ENCODE measurements at places on chromosomes 1 and 21.

GRCh38 chr21:32070676-32071330, 198.0 kb downstream of the HUNK start:
- DNase-seq = no peak

GRCh38 chr1:178529364-178530036, 16.6 kb downstream of the TEX35 start:
- DNase-seq = peak; percentile 65

GRCh38 chr1:109266965-109267364, 16.0 kb downstream of the PSRC1 start:
- DNase-seq = no peak

DNA sequence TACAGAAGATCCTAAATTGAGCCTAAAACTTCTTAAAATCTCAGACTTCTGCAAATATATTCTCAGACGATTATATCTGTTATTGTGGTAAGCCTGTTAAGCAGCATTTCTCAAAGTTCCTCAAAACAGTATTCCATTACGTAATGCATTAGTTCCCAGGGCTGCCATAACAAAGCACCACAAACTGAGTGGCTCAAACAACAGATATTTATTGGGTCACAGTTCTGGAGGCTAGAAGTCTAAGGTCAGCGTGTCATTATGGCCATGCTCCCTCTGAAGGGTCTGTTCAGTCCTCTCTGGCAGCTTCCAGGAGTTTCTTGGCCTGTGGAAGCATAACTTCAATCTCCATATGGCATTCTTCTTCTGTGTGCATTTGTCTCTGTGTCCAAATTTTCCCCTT, 103.5 kb upstream of the ST6GALNAC5 start:
- no peak for DNase-seq

DNA sequence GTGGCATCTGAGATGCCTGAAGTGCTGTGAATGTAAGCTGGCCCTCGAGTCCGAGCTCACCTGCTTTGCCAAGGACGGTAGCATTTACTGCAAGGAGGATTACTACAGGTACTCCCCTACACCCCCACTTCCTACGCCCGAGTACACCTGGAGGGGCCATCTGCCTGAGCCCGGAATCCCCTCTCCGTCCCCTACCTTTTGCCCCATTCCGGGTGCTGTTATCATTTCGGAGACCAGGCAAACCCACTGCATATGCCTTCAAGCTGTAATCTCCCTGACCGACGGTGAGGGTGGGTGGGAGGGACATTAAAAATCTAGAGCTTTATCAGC, 2.9 kb downstream of the LHX9 start:
- no peak for DNase-seq

- no peak for DNase-seq
These were observed 190.7 kb upstream of the RUNX1 start for GRCh38 chr21:35239811-35240219.

GRCh38 chr21:34924771-34925419, 124.2 kb downstream of the RUNX1 start:
- no peak for DNase-seq

DNA sequence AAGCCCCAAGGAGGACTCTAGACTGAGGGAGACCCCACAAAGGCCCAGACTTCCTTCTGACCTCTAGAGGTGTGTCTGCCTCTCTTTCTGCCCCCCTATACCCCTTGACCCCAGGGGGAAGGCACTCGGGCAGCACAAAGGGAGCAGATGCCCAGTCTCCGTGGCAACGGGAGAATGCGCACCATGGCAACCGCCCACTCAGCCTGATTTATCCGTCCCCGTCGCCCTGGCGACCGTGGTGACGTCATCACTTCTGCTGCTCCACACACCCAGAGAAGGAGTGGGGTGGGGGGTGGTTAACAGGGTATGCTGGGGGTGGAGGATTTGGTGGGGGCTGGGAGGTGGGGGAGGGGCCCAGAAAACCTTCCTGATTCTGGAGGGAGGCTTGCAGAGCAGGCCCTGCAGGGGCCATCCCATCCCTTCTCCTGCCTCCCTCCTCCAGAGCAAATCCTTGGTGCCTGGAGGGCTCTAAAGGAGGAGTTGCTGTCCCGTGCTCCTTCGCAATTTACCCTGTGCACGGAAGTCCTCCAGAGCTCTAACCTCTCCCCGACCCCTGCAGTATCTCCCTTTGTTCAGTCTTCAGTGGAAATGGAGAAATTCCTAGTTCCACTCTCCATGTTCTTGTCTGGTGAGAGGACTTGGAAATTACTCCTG, 6.3 kb downstream of the CELF3 start:
- DNase-seq = peak; percentile 28

DNA sequence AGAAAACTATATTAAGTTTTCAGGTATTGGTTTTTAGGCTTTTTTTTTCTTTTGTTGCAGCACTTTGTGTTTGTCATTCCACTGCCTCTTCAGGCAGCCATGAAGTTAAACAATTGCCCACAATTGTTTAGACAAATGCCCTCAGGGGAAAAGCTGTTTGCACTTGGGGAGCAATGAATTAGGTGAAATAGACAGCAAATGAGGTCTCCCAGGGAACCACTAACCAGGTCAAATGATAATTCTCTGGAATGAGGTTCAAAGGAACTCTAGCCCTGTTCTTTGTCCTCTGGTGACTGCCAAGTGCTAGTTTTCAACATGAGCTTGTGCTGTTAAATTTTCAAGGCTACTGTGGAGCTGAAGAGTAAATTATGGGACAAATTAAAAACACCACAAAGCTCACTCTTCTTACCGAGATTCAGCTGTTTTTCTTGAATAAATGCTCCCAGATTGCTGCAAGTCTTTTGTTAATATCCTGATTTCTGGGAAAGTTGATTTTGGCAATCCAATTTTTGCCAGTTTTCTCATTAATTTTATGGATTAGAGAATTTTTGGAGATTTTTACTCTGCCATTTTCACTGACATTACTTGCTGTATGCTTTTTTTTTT, 15.1 kb upstream of the MAB21L3 start:
- DNase-seq = no peak

- DNase-seq = no peak
These were observed 45.0 kb upstream of the ETS2 start for GRCh38 chr21:38760762-38761155.

GRCh38 chr1:43491061-43491460, 37.3 kb upstream of the HYI start:
- DNase-seq = no peak

GRCh38 chr1:235843461-235843961, 23.2 kb downstream of the LYST start:
- DNase-seq = peak; percentile 35

- peak; percentile 50 for DNase-seq
These were observed 41.4 kb upstream of the LRRC8B start for GRCh38 chr1:89483010-89483756.

- no peak for DNase-seq
These were observed 59.4 kb upstream of the CYP2J2 start for GRCh38 chr1:59985911-59986515.

GRCh38 chr1:63328781-63329180, 6.4 kb downstream of the FOXD3 start:
- DNase-seq = no peak

DNA sequence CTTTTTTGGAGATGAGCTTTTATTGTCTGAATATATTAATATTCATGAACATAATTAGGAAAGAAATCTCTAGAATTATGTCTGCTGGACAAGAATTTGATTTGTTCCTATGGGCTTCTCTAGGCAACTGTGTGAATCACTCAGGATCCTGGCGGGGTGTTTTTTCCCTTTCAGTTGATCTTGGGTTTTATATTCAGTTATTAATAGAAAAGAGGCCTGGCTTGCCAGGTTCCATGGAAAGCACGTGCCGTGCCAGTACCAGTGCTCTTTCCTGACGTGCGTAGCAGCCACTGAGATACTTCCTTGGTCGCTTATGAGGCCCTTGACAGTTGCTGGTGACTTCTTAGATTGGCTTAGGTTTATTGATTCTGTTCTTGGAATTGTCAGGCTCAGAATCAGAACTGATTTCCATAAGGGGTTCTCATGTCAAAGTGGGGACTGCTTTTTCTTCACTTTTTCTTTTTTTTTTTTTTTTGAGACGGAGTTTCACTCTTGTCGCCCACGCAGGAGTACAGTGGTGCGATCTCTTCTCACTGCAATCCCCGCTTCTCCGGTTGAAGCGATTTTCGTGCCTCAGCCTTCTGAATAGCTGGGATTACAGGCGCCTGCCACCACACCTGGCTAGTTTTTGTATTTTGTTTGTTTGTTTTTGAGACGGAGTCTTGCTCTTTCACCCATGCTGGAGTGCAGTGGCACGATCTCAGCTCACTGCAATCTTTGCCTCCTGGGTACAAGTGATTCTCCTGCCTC, 48.7 kb upstream of the KIF1B start:
- DNase-seq = no peak

DNA sequence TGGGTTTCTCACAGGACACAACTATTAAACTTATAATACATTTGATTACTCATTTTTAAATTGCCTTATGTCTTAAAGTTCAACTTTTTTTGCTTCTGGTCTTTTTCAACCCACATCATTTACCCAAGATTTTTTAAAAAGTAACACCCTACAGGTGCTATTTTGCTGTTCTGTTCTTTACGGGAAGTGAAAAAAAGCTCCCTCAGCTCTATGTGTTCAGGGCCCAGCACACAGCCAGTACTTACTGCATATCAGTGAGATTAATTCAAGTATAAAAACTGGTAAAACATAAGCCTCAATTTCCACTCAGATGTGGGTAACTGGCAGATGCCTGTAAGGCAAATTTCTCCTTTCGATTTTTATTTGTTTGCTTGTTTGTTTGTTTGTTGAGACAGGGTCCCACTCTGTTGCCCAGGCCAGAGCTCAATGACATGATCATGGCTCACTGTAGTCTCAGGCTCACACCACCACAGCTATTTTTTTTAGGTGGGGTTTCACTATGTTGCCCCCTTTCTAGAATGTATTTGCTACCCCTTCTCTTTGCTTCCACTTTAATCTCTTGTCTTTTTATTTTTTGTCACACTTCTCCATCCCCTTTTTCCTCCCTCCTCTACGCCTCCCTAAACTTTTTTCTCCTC, 20.3 kb downstream of the RNASEL start:
- no peak for DNase-seq

DNA sequence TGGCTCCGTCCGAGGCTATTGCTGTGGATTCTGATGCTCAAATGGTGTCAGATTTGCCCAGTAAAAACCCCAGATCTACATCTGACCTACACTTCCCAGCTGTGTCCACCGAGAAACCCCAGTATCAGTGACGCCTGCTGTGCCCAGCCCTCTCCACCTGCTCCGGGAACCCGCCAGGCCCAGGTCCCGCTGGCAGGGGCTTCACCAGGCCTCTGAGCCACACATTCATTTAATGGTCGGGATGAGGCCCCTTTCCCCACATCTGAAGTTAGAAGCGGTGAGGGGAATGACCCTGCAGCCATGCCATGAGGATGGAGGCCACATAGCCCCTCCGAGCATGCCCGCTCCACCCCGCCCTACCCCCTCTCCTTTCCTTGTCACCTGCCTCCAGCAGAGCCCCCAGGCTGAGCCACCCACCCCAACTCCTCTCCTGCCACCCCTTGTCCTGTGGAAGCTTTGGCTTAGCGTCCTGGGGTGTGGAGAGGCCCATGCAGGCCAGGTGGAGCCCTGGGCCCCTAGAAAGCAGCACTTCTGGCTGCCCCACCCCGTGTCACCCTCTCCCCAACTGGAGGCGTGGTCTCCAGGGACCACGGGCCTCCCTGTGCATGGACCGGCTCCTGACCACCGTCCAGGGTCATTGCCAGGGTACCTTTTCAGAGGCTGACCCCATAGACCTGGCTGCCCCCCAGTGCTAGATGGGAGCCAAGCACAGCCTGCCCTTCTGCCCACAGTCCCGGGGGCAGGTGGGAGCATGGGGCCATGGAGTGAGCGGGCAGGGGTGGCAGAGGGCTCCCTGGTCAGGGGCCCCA, 8.0 kb downstream of the TNFRSF14 start:
- no peak for DNase-seq

GRCh38 chr21:17797967-17798366, 21.2 kb downstream of the C21orf91 start:
- DNase-seq = no peak

DNA sequence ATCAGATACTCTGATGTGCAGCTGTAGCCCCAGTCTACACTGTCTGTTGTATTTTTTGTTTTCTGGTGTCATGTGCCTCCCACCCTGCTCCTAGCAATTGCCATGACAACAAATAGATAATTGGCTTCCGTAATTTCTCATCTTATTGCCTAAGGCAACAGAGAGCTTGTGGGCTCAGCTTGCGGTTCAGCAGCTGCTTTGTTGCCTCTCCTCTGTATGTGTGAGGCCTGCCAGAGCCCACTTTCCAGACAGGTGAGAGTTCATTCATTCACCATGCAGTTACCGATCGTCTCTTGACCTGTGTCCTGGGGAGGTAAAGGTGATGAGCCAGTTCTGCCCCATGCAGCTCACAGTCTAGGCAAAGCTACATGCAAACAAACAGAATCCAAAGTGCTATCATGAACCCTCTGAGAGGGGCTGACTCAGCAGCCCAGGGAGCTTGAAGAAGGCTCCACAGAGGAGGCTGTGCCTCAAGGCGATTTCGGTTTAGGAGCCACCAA, 11.9 kb downstream of the LGALS8 start:
- no peak for DNase-seq

DNA sequence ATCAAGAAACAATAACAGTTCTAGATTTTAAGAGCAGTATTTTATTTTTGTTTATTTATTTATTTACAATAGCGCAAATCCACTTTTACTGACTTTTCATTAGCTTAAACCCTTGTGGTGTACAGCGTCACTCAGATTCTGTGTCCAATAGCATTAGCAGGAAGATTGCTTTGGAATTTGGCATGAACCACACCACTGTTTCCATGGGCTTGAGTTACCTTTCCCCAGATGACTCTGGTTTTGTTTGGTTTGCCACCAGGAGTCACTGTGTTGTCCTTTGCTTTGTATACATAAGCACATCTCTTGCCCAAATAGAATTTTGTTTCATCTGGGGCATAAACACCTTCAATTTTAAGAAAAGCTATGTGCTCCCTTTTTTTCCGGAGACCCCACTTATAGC, 25.9 kb upstream of the SNRPE start:
- DNase-seq = no peak

GRCh38 chr1:153750026-153750995, 22.5 kb downstream of the INTS3 start:
- no peak for DNase-seq

GRCh38 chr1:45008076-45008475, 3.0 kb downstream of the HECTD3 start:
- DNase-seq = no peak

GRCh38 chr1:119933397-119933796, 37.1 kb upstream of the ADAM30 start:
- no peak for DNase-seq

- no peak for DNase-seq
These were observed 19.6 kb downstream of the HSF2BP start for GRCh38 chr21:43639470-43640353.

- no peak for DNase-seq
These were observed 54.6 kb upstream of the SYT14 start for GRCh38 chr1:209883341-209883971.
